ENCODE measurements at places on chromosomes 1 and 21.

DNA sequence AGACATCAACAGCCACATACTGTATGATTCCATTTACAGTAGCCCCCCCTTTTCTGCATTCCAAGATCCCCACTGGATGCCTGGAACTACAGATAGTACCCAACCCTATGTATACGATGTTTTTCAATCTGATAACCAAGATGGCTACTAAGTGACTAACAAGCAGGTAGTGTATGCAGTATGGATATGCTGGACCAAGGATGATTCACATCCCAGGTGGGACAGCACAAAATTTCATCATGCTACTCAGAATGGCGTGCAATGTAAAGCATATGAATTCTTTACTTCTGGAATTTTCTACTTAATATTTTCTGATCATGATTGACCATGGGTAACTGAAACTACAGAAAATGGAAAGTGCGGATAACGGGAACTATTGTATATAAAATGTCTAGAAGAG lies 30.0 kb upstream of the MRPS6 start:
- no peak for DNase-seq

DNA sequence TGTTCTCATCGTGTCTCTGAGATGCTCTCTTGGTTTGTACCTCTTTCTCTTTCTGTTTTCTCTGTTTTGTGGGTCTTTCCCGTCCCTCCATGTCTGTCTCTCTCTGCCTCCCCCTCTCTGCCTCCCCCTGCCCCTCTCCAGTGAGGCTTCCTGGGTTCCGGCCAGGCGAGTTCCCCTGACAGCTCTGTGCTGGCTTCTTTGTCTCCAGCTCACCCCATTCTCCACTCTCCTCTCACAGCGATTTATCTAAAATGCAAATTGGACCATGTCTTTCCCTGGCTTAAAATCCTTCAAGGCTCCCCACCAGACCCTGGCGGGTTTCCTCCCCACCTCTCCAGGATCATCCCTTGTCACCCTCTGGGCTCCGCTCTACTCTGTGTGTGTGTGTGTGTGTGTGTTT lies 202.4 kb upstream of the POU3F1 start:
- DNase-seq: no peak

DNA sequence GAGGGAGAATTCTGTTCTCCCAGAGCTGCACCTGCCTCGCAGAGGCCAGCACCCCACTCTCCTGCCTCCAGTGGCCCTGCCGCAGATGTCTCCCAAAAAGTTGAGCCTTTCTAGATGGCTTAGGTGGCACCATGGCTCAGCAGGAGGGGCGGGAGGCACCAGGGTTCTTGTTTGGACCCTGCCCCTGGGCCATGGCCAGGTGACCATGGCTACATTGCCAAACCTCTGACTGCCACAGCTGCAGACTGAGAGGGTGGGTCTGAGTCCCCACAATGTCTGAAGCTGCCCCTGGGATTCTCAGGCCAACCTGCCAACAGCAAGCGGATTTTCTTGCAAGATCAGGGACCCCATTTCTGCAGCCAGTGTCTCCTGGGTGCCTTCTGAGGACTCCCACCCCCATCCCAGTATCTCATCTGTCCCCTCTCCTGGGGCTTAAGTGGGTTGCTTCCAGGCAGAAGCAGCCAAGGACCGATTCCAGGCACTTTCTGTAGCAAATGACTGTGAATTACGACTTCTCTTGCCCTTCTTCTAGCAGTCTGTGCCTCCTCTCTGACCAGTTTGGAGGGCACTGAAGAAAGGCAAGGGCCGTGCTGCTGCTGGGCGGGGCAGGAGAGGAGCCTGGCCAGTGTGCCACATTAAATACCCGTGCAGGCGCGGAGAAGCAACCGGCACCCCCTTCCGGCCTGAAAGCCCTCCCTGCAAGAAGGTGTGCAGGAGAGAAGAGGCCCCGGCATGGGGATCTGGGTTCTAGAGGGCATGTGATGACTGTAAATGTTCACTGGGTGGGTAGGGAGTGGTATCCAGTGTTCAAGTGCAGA lies 22.5 kb downstream of the SESN2 start:
- no peak for DNase-seq

GRCh38 chr21:42350927-42351426 lies at the start of gene TFF2:
TFF2 (minus strand) TSS chr21:42350994; CDS start chr21:42350957, 37 bp downstream.
- DNase-seq: no peak

DNA sequence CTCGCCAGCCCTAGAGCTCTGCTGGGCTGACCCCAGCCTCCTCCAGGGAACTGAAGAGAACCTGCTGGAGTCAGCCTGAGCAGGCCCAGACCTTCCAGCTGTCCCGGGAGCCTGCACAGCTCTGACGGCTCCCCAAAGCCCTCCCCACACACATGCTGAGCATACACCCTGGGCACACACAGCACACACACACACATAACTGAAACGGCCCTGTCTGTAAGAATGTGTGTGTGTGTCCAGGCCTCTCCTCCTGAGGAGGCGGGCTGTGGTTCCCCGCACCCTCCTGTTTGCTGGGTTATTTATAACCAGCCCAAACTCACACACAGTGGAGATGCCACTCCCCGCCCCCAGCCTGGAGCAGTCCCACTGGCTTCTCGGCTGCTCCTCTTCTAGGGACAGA lies 20.2 kb downstream of the SDC3 start:
- peak; percentile 98 for DNase-seq

Measured in fibroblast of lung (primary cell).